HEK293T (cell line): ENCODE measurements at places on chromosomes 13 and 19.

- DNase-seq = no peak
Observed at GRCh38 chr13:24203811-24204210, 43.3 kb downstream of the SPATA13 start.

GRCh38 chr13:31330236-31330635, 130.5 kb downstream of the B3GLCT start:
- no peak for DNase-seq

GRCh38 chr19:49932731-49933131, 3.4 kb upstream of the NUP62 start:
- DNase-seq = no peak

- no peak for DNase-seq
Observed at GRCh38 chr13:110913322-110914080, 1.4 kb downstream of the ANKRD10 start.

- DNase-seq = no peak
Observed at GRCh38 chr13:79307433-79307861, 98.6 kb downstream of the RBM26 start.

GRCh38 chr13:100333141-100333540, 244.2 kb downstream of the PCCA start:
- no peak for DNase-seq

- no peak for DNase-seq
Observed at GRCh38 chr19:31596751-31597150, 247.5 kb upstream of the TSHZ3 start.

DNA sequence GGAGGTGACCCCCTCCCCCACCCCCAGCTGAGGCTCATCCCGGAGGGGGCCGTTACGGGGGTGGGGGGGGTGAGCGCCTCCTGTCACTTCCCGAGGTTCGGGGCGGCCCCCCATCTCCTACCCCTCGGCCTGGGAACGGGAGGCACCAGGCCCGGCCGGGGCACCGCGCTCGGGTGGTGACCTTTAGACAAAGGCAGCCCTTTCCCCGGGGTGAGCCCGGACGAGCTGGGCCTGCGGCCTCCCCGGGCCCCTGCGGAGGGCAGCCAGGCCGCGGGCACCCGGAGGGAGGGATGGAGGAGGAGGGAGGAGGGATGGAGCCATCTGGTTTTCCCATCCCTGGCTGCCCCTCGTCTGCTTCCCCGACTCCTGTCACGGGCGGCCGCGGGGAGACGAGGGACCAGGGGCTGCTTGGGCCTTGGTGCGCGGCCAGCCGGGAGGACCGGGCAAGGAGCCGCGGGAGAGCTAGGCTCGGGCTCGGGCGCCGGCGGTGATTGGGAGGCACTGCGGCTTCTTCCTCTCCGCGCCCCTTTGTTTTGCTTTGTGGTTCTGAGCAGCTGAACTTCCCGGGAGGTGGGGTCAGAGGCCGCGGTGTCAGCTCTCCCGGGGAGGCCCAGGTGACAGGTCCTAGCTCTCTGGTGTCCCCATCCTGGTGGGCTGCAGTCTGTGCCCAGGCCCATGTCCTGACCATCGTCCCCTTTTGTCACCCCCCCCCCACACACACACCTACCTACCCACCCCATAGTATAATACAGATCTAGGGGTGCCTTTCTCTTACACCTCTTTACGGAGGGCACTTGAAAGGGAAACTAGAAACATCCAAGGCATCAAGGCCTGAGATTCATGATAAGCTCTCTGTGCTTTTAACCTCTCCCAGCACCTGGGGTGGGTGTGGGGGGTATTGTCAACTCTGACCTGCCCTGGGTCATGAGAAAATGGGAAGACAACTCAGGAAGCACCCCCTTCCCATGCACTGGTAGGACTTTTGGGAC, 1.3 kb downstream of the BICRA start:
- no peak for DNase-seq

DNA sequence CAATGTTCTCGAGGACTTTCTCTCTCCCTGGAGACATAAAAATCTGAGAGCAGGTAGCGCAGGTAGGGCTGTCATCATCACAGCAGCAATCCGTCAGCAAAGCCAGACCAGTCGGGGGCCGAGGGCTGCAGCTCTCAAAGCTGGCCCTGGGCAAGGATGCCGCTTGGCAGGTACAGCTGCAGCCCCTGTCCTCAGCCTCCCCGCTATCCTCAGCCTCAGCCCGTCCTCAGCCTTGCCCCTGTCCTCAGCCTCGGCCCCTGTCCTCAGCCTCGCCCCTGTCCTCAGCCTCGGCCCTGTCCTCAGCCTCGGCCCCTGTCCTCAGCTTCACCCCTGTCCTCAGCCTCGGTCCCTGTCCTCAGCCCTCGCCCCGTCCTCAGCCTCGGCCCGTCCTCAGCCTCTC, 10.9 kb downstream of the C13orf46 start:
- no peak for DNase-seq

- peak; percentile 20 for DNase-seq
Observed at GRCh38 chr19:33304760-33305647, 2.7 kb upstream of the CEBPA start.

DNA sequence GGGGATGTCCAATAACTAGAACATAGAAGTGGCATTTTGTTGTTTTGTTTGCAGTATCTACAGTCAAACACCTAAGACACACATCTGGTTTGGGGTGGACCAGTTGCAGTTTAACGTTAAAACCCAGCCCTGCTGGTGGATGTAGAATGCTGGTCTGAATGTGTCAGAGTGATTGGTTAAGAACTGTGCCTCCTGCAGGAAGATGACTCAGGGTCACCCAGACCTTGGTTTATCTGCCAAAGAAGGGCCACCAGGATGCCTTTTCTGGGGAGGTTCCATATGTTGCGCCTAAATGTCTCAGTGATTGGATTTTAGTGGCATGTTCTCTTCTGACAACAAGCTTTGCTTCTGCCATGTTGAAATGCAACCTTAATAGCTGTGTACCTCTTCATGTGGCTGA, 23.1 kb downstream of the ZNF536 start:
- no peak for DNase-seq

DNA sequence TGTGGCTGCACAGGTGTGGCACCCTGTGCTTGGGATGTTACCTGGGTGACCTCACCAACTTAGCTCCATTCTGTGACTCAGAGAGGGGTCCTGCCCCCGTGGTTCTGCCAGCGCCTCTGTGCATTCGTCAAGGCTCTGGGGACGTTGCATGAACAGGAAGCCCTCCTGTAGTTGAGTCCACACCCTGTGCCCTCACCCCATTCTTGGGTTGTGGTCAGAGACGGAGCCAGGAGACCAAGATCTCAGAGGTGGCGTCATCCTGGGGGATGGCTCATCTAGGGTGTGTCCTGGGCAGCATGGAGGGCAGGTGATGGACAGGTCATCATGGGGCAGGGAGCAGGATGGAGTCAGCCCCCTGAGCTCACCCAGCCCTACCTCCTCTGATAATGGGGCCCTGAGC, 2.5 kb downstream of the COX6B2 start:
- no peak for DNase-seq

DNA sequence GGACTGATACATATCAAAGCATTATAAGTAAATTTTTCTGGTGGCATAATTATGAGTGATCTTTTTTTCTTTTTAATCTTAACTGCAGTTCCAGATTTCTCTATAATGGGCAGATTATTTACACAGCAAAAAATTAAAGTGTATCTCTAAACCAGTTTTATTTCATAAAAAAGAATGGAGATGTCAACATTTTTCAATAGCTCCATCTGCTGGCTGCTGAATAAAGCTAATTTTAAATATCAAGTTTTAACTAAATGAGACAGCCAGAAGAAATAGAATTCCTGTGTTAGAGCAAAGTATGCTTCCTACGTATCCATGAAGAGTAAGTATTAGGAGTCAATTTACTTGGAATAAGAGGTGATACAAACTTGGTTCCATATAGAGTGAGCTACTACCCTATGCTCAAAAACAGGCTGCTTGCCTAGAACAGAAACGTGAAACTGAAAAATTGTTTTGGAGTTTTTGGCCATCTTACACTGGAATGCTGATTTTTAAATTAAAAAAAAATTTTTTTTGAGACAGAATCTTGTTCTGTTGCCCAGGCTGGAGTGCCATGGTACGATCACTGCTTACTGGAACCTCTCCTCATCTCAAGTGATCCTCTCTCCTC, 5.0 kb upstream of the PDS5B start:
- no peak for DNase-seq

DNA sequence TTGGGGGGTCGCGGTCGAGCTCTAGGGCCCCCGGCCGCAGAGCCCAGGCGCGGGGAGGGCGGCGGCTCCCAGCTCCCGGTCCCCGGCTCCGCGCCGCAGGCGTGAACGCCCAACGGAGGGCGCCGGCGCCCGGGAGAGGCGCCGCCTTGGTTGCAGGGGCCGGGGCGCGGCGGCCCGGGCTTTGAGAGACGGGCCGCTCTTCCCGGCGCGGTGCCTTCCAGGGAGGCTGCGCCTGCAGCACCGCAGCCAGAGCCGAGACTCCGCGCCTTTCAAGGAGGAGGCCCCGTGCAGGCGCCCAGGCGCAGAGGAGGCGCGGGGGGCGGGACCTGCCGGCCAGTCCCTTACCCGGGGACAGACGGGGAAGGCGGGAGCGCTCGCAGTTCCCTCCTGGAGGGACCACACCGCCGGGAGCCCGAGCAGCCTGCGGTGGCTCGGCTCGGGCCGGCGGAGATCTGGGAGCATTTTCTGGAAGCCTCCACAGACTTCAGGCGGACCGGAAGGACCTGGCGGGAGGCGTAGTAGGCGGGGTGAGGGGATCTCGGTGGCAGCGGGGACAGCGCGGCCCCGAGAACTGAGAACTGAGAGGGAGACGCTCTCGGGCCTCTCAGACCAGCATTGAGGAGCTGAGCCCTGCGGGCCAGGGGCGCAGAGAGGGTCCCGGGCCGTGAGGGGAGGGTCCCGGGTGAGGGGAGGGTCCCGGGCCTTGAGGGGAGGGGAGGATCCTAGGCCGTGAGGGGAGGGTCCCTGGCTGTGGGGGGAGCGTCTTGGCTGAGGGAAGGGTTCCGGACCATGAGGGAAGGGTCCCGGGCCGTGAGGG, 25.5 kb upstream of the MCF2L start:
- peak; percentile 26 for DNase-seq

GRCh38 chr13:76148374-76148773, 512.2 kb downstream of the LMO7 start:
- no peak for DNase-seq

DNA sequence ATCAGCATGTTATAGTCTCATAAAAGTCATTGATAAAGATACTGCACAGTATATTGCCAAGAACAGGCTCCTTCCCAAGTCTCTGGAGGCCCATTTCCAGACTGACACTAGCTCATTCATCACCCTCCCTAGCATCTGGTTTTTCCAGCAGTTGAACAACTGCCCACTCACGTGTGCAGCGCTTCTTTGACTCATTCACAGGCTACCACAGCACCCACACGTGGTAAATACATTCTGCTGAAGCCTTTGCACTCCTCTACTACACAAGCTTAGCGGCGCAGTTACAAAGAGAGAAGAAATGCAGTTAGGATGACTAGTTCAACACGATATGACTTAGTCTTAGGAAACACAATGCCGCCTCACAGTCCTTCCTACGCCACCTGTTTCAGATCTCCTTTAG, 87.7 kb downstream of the DOCK9 start:
- no peak for DNase-seq

GRCh38 chr13:111203736-111204389, 88.8 kb downstream of the ARHGEF7 start:
- no peak for DNase-seq

GRCh38 chr19:10532457-10532856, 11.2 kb upstream of the ATG4D start:
- no peak for DNase-seq

DNA sequence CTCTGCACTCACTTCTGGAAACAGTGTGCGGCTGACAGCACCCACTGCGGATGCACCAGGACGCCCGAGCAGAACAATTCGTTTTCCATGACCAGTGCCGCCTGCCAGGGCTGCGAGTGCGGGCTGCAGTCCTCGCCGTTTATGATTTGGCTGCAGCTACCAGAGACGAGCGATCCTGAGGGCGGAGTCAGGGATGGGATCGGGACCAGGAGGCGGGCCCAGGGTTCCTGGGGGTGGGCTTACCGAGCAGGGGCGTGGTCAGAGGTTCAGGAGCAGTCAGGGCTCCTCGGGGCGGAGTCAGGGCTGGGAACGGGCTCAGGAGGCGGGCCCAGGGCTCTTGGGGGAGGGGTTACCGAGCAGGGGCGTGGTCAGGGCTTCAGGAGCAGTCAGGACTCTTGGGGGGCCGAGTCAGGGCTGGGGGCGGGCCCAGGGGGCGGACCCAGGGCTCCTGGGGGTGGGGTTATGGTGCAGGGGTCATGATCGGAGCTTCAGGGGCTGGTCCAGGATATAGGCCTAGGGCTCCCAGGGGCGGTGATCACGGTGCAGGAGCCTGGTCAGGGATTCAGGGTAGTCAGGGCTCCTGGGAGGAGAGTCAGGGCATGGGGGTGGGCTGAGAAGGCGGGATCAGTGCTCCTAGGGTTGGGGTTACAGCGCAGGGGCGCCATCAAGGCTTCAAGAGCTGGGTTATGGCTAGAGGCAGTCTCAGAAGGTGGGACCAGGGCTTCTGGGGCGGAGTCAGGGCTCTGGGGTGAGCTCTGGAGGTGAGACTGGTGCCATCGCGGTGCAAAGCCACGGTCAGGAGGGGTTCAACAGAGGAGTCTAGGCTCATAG, 1.7 kb downstream of the KLK4 start:
- peak; percentile 98 for DNase-seq

DNA sequence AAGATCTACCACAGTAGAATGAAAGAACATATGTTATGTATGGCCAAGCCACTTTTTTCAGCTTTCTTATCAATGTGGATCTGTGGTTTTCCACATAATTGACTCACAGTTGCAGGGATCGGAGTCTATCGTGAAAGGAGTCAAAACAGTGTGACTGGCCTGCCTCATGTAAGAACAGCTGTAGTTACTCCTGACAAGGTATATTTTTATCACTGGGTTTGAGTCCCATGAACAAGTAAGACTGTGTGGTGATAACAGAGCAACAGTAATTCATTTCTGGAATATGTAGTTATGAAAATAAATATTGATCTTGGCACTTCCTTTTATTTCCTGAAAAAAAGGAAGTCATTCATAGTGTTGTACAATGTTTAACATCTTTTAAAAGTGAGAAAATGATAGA, 416.6 kb downstream of the KLF12 start:
- no peak for DNase-seq

- DNase-seq = no peak
Observed at GRCh38 chr19:57566396-57567265, 7.0 kb upstream of the ZNF550 start.

DNA sequence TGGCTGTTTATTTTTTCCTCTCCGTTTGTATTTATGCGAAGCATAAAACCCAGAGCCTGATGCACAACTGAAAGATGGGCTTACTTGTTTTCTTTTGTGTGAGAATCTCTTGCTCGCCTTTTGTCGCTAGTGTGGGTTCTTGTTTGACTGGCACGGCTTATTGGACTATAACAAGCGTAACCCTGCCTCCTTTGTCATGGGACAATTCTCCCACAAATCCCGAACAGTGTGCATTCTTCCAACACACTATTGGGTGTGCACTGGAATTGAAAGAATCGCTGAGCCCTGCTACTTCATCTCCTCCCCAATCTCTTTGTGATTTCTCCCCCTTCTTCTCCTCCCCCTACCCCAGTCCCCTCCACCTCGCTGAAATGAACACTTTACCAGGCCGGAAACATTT, 110.8 kb downstream of the ZIC5 start:
- DNase-seq = no peak

- no peak for DNase-seq
Observed at GRCh38 chr13:26658448-26659385, 101.2 kb downstream of the WASF3 start.
